ENCODE measurements at places on chromosomes 4 and X.

- DNase-seq, result no peak
Measured at GRCh38 chrX:10897768-10898167, 213.4 kb upstream of the HCCS start.

DNA sequence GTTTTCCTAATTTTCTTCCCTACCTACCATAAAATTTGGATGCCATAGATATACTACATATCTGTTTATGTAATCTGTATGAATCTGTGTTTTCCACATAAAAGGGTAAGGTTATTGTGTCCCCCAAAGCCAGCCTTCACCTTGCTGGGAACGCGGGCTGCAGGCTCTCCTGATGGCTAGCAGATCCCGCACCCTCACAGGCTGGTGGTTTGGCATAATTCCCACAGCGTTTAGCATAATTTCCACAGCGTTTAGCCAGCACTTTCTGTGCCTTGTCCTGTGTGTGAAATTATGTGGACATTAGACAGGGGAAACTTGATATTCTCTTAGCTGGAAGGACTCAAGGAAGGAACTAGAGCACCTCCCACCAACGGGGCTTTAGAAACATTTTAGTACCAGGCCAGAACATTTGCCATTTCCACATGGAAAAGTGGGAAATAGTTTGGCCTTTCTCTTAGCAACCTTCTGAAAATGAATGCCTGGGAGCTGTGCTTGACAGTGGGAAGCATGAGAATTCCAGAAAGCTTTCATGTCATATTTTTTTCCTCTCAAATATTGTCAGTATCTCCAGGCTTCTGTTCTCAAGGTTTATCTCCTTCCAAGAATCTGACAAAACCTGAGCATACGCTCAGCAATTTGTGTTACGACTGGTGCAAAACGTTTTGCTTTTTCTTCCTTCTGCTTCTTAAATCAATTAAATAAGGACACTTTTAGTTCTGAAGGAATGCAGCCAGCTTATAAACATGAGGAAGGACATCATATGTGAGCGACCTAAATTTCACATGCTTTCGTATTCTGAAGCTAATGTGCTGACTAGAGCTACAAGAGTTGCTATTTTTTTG is 67.9 kb downstream of the STK32B start:
- no peak for DNase-seq

DNA sequence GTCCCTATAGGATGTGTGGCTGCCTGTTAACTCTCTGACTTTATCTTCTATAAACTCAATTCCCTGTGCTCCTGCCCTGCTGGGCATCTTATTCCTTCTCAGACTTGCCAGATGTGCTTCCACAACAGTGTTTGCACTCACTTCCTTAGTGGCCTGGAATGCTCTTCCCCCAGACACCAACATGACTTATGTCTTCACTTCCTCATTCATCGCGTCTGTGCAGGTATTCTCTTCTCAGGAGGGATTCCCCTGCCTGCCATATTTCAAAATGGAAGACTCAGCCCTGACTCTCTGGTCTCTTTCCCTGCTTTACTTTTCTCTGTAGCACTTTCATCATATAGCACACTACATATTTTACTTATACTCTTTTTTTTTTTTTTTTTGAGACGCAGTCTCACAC is 344.0 kb downstream of the CENPC start:
- DNase-seq, result no peak

DNA sequence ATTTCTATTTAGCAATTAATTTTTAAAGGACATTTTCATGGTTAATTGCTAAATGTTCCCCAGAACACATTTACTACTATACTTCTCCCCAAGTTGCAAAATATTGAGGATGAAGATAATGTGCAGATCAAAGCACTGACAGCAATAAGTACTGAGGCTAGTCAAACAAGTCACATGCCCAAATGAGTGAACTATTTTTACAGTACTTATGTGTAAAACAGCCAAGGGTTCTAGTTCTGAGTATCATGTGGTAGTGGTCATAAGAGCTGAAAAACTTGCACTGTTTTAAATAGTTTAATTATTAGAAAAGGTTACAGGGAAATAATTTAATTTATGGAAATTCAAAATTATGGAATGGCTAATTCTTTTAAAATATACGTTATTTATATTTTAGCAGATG is 3.8 kb downstream of the GALNTL6 start:
- DNase-seq, result no peak

GRCh38 chrX:40579900-40580536 is 752 bp upstream of the ATP6AP2 start:
- no peak for DNase-seq

DNA sequence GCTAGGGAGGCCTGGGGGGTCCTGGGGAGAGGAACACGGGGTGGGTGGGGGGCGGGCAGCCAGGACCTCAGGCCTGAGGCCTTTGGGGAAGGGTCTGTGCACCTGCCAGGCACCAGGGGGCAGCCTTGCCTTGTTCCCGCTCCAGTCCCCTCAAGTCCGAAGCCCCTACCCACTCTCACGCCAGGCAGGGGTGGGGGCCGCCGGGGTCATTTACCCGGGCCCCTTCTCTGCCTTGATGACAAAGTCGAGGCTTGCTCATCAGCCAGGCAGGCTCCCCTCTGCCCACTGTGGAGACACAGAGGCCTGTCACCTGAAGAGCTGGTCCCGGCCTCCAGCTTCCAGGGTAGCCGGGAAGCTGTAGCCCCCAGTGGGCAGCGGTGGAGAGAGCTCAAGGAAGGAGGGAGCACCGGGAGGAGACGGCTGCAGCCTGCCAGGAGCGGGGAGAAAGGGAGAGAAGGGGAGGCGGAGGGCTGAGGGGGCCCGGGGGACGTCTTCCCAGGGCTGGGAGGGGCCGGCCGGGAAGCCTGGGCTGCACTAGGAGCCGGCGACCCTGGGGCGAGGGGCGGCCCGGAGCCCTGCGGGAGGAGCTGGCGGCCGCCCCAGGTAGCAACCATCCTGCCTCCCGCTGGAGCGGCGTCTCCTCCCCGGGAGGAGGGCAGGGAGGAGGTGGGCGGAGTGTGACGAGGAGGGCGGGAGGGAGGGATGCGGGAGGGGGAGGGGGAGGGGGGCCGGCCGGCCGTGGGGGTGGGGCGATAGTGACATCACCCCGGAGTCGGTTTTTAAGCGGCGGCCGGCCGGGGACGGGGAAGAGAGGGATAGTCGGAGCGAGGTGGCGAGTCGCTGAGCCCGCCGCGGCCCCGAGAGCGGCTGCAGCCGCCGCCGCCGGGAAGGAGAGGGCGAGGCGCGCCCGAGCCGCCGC is at the start of gene SLC6A8:
TSS of gene SLC6A8 (plus strand) at position 806 of the 919 bp plus-strand sequence. CDS start 649 bp downstream, outside the sequence.
- DNase-seq, result peak; percentile 25

DNA sequence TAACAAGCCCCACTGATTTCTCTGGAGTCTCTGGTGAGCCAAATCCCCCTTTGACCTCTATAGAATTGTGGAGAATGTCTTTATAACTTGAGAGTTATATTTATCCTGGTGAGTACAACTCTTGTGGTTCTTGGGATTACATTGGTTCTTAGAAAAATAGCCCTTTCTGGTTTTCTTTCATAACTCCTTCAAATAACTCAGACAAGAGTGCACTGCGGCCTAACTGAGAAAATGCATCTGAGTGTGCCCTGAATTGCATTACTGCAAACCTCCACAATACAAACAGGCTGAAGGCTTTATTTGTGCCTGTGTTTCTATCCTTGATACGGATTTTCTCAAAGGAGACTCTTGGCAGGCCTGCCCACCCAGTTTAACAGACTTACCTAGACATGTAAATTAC is 2.7 kb downstream of the BEX3 start:
- no peak for DNase-seq

GRCh38 chr4:141932490-141932889 is 296.1 kb downstream of the IL15 start:
- DNase-seq, result no peak

- DNase-seq, result no peak
Measured at GRCh38 chr4:86235549-86235948, 124.3 kb downstream of the MAPK10 start.

DNA sequence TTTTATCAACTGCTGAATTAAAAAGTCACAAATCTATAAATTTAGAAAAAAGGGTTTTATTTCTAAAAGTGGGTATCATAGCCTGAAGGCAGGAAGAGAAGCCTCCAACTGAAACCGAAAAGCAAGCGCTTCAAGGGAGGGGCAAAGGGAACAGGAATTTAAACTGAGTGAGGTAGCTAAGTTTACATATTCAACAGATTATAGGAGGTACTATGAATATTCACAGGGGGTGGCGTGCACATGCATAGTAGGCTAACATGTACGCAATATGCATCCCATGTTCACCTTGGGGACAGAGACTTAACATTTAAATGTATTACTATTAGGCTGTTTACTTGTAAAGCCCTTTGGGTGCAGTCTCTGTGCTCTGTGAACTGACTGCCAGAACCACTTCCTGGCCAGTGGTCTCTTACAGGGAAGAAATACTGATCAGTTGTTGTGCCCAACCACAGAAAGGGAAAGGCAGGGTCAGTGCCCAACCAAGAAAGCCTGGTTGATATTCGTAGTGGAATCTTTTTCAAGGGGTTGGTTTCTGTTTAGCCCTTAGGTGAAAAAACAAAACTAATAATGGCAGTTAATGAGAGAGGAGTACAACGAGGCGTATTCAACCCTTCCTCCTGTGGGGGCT is 168.7 kb upstream of the GALNTL6 start:
- no peak for DNase-seq

GRCh38 chrX:97704881-97705280 is 821.2 kb downstream of the RPA4 start:
- DNase-seq, result no peak

GRCh38 chr4:92163348-92163747 is 140.4 kb upstream of the GRID2 start:
- no peak for DNase-seq

GRCh38 chr4:165966833-165967232 is 93.8 kb downstream of the TLL1 start:
- no peak for DNase-seq

GRCh38 chr4:87270144-87270543 is 49.7 kb upstream of the KLHL8 start:
- DNase-seq, result peak; percentile 8
